ENCODE measurements at places on chromosomes 3 and 15. TPM values are rescaled to one million over a fixed set of nuclear protein-coding genes. Genes with fewer than 3 reads are reported as not detected.

The TICRR gene
- 36.9 TPM for total RNA-seq

The INSYN1 gene
- total RNA-seq = not detected

The LRRC3B gene
- not detected for total RNA-seq

The SLC12A6 gene
- 25.3 TPM for total RNA-seq

The GRAMD1C gene
- 0.70 TPM for total RNA-seq

DNA sequence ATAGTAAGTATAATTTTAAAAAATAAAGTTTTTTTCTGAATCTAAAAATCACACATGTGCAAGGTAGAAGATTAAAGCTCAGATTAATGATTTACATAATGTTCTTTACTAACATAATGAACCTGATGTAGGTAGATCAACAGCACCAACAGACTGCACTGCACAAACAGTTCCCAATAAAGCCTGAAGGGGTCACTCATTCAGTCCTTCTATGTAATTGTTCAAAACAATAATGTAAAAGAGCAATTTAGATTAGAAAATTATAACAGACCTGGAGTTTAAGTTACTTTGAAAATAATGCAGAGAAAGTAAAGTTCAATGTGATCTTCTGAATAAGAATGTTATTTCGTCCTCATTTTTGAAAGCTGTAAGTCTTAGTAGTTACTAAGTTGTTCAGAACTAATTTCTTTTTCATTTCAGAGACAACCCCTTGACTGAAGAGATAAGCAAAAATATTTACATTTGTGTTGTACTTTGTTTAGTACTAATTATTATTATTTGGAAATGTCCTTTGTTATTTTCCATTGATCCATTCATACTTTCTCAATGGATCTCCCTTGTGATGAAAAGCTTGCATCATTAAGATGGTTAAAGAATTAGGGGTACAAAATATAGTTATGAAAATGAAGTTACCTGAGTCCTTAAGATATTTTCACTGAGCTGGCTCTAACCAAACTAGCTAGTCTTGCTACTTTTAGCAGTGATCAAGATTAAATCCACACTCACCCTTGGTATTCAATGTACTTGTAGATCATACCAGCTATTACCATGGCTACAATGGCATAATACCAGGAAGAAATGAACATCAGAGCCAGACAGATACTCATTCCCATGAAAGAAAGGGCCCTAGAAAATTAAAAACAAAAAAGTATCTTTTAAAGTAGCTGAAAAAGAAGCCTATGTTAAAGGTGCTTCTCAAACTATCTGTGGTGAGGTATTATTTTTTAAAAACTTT, 16.8 kb downstream of the EMC4 start:
- H3K27ac ChIP-seq = no peak overlapping the region
- peaks cover 18% of the 10 kb centered on the region for H3K4me1 ChIP-seq
- H3K27me3 ChIP-seq = no peaks in the 10 kb centered on the region
- peak; percentile 61 for DNase-seq
- H3K36me3 ChIP-seq = peaks cover 43% of the 10 kb centered on the region
- no peak overlapping the region for H3K4me3 ChIP-seq

DNA sequence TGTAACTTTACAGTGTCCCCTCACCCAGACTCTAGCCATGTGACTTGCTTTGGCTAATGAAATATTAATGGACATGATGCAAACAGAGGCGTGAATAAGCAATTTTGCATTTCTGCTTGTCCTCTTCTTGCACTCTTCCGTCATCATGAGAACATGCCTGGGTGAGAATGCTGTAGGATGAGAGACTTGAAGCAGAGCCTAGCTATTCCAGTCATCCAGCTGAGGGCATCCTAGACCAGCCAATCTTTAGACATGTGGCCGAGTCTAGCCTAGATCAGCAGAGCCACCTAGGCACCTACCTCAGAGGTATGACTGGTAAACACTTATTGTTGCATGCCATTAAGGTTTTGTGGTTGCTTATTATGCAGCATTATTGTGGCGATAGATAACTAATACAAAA, 450.5 kb upstream of the AZI2 start:
- H3K27me3 ChIP-seq = no peaks in the 10 kb centered on the region
- H3K4me3 ChIP-seq = no peak overlapping the region
- H3K27ac ChIP-seq = no peak overlapping the region
- no peaks in the 10 kb centered on the region for H3K36me3 ChIP-seq
- DNase-seq = no peak

DNA sequence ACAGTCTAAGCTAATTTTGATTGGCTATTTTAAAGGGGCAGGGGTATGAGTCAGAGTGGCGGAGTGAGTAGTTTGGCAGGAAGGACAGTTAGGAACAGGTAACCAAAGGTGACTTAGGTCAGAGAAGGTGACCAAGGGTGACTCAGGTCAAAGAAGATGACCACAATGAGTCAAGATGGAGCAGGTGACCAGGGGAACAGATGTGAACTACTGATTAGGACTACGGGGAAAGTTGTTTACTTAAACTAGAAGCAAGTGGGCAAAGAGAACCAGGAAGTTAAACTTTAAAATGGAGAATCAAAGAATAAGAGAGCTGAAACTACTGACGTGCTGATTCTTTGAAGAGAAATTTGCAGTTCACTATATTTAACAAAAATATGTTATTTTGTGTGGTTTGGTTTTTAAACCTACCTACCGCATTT, 14.1 kb upstream of the CA12 start:
- peaks cover 15% of the 10 kb centered on the region for H3K4me1 ChIP-seq
- H3K27ac ChIP-seq = no peak overlapping the region
- H3K4me3 ChIP-seq = no peak overlapping the region
- peaks cover 19% of the 10 kb centered on the region for H3K27me3 ChIP-seq

- H3K36me3 ChIP-seq = no peaks in the 10 kb centered on the region
- no peak for DNase-seq
- no peaks in the 10 kb centered on the region for H3K4me1 ChIP-seq
- H3K4me3 ChIP-seq = no peak overlapping the region
Observed at GRCh38 chr3:4065085-4065484, 238.1 kb upstream of the SETMAR start.

GRCh38 chr3:34106879-34107278, 308.4 kb downstream of the PDCD6IP start:
- DNase-seq = peak; percentile 21
- H3K27ac ChIP-seq = no peak overlapping the region
- no peak overlapping the region for H3K4me3 ChIP-seq
- H3K4me1 ChIP-seq = no peaks in the 10 kb centered on the region

DNA sequence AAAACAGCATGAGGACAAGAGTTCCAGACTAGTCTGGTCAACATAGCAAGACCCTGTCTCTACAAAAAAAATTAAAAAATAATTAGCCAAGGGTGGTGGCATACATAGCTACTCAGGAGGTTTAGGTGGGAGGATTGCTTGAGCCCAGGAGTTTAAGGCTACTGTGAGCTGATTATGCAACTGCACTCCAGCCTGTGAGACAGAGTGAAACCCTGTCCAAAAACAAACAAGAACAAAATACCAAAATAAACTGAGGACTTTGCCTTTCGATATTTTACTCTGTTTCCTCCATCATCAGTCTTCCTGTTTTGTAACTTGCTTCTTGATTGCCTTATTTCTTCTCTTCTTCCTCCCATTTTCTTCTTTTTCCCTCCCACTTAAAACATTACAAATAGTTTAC, 504.4 kb downstream of the ROBO1 start:
- no peaks in the 10 kb centered on the region for H3K4me1 ChIP-seq
- H3K27me3 ChIP-seq = no peaks in the 10 kb centered on the region
- no peak overlapping the region for H3K4me3 ChIP-seq
- no peaks in the 10 kb centered on the region for H3K36me3 ChIP-seq
- no peak for DNase-seq

- H3K27me3 ChIP-seq = no peaks in the 10 kb centered on the region
- peaks cover 39% of the 10 kb centered on the region for H3K4me1 ChIP-seq
Observed at GRCh38 chr3:12956316-12956660, 114.9 kb upstream of the RPL32 start.

DNA sequence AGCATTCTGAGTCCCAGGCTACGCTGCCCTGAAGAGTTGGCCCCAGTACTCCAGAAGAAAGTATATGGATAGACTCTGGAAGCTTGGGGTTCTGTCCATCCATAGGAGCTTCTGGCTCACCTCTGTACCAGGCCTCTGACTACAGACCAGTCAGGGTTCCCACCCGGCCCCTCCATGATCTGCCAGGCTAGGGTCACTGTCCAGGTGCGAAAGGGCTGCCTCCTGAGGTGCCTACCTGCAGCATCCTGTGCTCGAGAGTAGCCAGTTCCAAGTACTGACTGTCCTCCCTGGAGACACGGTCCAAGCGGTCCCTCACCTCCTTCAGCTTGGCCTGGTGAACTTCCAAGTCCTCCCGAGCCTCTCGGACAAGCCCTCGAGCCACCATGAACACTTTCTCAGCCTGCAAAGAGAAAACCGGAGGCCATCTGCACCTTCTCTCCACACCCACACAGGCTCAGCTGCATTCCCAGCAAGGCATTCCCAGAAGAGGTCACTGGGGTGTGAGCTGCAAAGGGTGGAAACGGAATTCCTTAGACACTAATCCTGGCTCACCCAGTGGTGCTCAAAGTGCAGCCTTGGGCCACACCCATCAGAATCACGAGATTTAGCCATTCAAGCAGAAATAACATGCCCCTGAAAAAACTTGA, 3.7 kb upstream of the PLXNB1 start:
- no peak for DNase-seq
- no peak overlapping the region for H3K27ac ChIP-seq
- H3K36me3 ChIP-seq = peaks cover 11% of the 10 kb centered on the region
- H3K4me1 ChIP-seq = peaks cover 34% of the 10 kb centered on the region

DNA sequence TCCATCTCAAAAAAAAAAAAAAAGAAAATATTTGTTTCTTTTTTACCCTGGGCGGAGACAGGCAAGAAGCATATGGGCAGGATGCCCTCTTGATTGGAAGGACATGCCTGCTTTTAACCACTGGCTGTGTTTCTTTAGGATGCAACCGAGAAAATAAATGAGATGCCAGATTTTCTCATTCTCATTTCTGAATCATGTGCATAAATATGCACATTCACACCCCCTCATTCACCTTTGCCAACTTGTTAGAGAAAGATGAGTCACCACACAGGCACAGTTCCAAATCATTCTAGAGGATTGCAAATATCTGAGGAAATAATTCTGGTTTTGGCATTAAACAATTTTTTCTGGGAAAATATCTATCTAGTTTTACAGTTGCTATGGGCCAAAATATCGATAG, 3.3 kb downstream of the LIPH start:
- no peak overlapping the region for H3K27ac ChIP-seq
- H3K36me3 ChIP-seq = no peaks in the 10 kb centered on the region
- H3K4me1 ChIP-seq = peaks cover 5% of the 10 kb centered on the region
- no peak for DNase-seq
- no peaks in the 10 kb centered on the region for H3K27me3 ChIP-seq

DNA sequence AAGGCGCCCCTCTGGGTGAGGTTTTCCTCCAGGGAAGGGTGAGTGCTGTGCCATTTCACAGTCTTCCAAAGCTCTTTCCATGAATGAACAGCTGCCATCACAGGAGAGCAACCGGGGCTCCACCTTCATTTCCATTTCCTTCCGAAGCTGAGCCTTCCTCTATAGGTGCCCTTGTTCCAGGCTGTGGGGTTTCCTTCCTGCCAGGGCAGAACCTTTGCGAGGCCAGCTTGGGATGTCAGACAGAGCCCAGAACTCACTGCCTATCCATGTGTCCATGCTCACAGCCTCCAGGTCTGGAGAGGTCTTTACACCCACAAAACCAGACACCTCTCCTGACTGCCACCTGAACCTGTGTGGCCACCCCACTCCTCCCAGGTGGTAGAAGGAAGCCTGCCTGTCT, 49.2 kb downstream of the SLCO2A1 start:
- no peaks in the 10 kb centered on the region for H3K36me3 ChIP-seq
- DNase-seq = no peak
- no peaks in the 10 kb centered on the region for H3K4me1 ChIP-seq
- H3K4me3 ChIP-seq = no peak overlapping the region

DNA sequence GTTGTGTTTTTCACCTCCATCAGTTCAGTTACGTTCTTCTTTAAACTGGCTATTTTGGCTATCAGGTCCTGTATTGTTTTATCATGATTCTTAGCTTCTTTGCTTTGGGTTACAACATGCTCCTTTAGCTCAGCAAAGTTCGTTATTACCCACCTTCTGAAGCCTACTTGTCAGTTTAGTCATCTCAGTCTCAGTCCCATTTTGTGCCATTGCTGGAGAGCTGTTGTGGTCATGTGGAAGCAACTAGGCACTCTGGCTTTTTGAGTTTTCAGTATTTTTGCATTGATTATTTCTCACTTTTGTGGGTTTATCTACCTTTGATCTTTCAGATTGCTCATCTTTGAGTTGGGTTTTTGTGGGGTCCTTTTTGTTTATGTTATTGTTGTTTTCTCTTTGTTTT, 151.3 kb downstream of the CFAP20DC start:
- peaks cover 8% of the 10 kb centered on the region for H3K4me1 ChIP-seq
- no peaks in the 10 kb centered on the region for H3K36me3 ChIP-seq
- no peak overlapping the region for H3K27ac ChIP-seq

DNA sequence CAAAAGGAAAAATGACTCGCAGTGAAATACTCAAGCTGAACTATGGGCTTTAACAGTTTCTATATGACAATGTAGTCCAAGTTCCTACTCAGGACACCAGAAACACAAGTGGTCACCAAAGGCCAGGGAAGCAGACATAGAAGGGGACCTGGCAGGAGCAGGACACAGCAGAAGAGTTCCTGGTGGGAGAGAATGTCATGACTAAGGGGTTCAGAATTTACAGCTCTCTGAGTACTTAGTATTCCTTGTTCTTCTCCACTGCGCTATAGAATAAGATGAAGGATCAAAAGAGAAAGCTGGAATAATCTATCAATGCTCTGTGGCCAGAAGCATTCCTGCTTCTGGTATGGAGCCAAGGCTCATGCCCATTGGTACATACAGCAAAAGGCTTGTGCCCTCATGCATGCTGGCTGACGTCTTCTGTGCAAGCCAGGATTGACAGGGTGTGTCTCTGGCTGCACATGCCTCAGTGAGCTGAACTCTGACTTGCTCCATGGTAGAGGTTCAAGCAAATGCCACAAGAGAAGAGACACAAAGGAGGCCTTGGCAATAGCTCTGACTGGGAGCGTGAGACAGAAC, 128.7 kb upstream of the SLC2A2 start:
- no peaks in the 10 kb centered on the region for H3K4me1 ChIP-seq
- H3K27me3 ChIP-seq = no peaks in the 10 kb centered on the region
- no peak overlapping the region for H3K27ac ChIP-seq
- no peak for DNase-seq

DNA sequence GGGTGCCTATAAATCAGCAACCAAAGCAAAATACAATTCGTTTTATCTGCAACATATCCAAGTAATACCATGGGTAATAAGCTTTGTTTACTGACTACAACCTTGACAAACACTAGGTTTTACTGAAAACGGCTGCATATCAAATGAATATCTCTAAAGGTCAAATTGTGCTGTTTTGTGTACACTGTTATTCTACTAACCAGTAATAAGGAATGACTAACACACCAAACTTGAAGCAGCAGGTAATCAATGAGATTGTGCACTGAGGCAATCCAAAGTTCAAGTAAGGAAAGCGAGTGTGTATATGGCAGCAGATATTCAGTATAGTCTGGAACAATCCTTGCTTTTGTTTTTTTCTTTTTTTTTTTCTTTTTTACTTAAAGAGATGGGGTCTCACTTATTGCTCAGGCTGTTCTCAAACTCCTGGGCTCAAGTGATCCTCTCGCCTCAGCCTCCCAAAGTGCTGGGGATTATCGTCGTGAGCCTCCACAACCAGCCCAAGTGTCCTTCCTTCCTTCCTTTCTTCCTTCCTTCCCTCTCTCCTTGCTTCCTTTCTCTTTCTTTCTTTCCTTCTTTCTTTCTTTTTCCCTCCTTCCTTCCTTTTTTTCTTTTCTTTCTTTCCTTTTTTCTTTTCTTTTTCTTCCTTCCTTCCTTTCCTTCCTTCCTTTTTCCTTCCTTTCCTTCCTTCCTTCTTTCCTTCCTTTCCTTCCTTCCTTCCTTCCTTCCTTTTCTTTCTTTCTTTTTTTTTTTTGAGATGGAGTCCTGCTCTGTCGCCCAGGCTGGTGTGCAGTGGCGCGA, 34.9 kb downstream of the AP3S2 start:
- no peak overlapping the region for H3K4me3 ChIP-seq
- no peak overlapping the region for H3K27ac ChIP-seq
- no peaks in the 10 kb centered on the region for H3K27me3 ChIP-seq
- DNase-seq = no peak
- H3K4me1 ChIP-seq = peaks cover 11% of the 10 kb centered on the region
